ENCODE measurements at places on chromosomes 2 and 18.

GRCh38 chr18:49733321-49733720 lies 80.0 kb downstream of the ACAA2 start:
- DNase-seq, result no peak

DNA sequence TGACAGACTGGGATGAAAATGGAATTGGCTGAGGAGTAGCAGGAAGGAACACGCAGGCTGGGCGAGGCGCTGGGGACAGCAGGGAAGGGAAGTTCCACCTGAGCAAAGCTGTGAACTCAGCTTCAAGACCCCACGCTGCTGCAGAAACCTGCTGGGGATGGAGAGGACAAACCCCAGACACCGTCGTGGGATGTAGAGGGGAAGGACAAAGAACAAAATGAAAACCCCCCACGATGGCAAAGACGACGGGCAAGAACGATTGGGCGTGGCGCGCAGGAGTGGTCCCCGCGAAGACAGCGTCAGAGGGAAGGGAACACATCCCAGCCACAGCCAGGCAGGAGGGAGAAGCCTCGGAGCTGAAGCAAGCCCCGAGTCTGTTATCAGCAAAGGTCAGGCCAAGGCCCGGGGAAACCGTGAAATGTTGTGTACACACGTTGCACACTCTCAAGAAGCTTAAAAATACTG lies 222.9 kb downstream of the NDUFA10 start:
- no peak for DNase-seq

DNA sequence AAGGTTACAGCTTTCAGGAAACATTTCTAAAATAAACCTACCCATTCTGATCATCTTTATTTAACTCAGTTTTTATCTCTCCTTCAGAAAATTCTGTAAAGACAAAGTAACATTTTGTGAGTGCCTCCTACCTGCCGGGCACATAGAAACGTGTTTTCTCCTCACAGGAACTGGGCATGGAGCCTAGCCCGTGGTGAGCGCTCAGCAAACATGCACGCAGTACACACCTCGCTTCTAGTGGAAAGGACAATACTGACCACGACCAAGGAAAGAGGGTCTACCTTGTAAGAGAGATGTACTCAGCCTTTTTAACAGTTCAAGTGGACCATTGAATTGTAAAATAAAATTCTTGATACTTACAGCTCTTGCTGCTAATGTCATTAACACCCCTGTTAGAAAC lies 24.8 kb upstream of the KIDINS220 start:
- DNase-seq, result no peak

DNA sequence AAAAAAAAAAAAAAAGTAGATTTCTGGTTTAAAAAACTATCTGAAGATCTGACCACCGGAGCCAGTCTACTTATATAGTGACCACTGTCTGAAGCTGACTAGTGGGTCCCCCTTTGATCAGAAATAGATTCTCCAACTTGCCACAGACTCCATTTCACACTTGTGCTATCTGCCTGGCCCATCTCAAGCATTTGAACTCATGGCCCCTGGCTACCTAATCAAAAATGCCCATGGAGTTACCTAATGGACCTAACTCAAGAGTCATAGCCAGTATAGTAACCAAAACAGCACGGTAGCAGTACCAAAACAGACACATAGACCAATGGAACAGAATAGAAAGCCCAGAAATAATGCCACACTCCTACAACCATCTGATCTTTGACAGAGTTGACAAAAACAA lies 17.0 kb upstream of the ATL2 start:
- DNase-seq, result no peak

- no peak for DNase-seq
Measured at GRCh38 chr2:68861330-68861729, 9.9 kb downstream of the BMP10 start.

- no peak for DNase-seq
Measured at GRCh38 chr2:23448906-23449305, 63.9 kb downstream of the KLHL29 start.

DNA sequence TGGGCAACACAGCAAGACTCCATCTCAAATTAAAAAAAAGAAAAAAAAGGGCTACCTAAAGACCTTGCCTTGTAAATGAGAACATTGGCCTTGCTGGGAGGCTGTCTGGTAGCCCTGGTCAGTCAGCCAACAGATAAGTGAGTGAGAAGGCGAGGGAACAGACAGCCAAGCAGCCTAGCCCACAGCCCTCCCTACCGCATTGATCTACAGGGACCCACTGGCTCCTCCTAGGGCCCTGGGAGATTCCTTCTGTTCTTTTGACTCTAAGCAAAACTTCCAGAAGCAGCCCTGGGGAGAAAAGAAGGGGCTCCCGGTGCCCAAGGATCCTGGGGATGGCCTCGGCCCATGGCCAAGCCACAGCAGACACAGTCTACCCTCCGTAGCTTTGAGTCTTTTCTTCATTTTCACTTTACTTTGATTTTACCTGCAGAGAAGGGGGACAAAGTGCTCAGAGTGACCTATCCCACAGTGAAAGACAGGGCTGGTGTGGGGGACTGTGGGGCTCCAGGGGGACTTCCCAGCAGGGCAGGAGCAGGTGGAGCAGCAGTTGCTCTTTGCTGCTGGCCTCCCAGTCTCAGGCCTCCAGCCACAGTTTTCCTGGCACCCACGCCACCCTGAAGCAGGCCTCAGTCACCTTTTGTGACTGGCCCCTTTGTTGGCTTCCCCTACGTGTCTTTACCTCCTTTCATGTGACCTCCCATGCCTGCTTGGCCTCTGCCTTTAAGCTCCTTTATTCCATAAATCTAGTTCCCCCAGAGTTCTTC lies 5.1 kb downstream of the CEP68 start:
- DNase-seq, result no peak

GRCh38 chr2:55073000-55073983 lies 23.0 kb upstream of the RTN4 start:
- no peak for DNase-seq

GRCh38 chr2:219254590-219255201 lies 978 bp upstream of the TUBA4A start:
- no peak for DNase-seq

- no peak for DNase-seq
Measured at GRCh38 chr2:172081221-172082022, 3.9 kb upstream of the DLX1 start.

DNA sequence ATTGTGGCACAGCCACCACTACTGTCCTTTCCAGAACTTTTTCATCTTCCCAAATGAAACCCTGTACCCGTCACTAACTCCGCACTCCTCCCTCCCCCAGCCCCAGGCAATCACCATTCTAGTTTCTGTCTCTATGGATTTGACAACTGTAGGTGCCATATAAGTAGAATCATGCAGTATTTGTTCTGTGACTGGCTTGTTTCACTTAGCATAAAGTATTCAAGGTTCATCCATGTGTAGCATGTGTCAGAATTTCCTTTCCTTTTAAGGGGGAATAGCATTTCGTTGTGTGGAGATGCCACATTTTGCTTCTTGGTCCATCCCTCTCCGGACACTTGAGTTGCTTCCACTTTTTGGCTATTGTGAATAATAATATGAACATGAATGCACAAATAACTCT lies 842 bp upstream of the CKAP2L start:
- DNase-seq, result no peak

DNA sequence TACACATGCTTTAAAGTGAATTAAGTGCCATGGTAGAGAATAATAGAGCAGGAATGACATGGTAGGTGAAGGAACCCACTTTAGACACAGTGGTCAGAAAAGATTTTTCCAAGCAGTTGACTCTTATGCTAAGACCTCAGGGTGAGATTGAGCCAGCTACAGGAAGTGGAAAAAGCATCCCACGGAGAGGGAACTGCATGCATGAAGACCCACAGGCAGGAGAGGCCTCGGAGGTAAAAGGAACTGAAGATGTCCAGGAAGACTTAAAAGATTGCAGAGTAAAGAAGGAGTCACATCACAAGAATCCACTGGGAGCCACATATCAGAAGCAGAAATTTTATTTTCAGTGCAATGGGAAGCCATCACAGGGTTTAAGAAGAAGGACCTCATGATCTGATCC lies 499.2 kb upstream of the FAM98A start:
- DNase-seq, result no peak

GRCh38 chr2:169303579-169304305 lies 58.6 kb downstream of the LRP2 start:
- no peak for DNase-seq

DNA sequence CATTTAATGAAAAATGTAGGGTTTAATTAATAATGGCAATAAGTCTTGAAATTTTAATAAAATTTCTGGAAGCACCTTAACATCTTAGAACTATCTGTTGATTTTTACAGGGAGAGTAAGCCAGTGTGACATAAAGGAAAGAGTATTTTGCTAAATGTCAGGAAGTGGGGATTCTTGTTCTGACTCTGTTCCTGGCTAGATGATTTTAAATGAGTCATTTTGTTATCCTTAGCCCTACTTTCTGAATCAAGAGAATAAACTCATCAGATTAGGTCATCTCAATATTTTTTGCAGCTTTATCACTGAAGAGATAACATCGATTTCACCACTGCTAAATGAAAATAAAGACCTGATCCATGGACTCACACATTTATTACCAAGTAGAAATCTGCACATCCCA lies 377.5 kb upstream of the CYRIA start:
- no peak for DNase-seq

DNA sequence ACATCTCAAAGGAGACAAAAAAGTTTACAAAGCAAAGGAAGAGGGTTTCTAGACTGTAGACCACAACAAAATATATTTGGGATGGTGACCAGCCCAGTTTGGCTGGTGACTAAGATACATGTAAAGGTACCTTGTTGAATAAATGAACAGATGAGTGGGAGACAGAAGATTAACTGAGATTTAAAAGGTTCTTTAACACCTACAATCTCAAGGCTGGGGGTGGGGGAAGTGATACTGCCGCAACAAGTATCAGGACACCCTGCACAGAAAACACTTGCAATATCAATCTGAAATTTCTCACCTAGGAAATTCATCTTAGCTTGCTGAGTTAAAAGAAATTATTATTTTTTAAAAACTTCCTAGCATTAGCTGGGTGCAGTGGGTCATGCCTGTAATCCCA lies 8.3 kb downstream of the RNF149 start:
- DNase-seq, result no peak

DNA sequence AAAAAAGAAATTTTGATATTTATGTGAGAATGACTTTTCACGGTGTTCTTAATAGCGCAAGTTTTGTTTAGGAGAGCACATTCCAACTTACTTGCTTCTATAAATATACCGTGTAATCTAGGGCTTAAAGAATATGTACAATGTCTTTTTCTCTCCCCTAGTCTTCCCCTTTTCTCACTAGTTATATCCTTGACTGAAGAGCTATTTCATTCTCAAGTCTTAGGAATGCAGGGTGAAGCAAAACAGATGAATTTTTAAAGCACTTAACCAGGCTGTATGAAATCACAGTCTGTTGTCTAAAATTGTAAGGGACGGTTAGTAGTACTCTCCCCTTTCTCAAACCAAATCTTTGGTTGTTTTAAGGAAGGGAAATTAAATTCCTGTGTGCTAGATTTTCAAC lies 29.6 kb upstream of the SLC30A6 start:
- no peak for DNase-seq

GRCh38 chr2:120917886-120918285 lies 182.2 kb downstream of the GLI2 start:
- DNase-seq, result no peak

DNA sequence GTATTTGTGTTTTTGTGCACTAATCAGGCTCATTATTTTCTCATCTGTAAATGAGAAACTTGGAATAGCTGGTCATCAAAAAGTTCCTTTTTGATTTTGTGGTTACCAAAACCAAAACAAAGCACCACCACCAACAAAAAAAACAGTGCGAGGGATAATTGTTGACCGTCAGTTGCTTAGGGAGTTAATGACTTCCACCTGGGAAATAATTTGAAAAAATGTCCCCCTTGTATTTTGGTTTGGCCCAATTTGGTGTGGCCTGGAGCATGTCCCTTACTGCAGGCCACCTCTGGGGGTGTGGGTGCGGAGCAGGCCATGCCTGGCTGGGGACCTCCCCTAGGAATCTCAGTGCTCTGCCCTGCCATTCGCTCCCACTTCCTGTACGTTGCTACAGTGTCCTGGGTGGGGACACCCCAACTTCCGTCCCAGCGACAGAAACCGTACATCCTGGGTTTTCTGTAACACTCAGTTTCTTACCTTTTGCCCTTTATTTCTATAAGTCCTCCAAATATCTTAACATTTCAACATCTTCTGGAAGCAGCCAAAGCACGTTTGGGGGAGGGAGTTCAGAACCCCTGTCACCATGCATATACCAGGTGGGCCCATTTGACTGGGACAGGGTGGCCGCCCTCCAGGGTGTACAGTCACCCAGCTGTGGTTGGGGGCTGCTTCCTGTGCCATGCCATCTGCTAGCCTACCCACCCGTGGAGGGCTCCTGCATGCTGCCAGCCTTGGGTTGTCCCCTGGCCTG lies 31.3 kb downstream of the NCK2 start:
- DNase-seq, result no peak

GRCh38 chr18:46624127-46624526 lies 32.9 kb downstream of the LOXHD1 start:
- no peak for DNase-seq

DNA sequence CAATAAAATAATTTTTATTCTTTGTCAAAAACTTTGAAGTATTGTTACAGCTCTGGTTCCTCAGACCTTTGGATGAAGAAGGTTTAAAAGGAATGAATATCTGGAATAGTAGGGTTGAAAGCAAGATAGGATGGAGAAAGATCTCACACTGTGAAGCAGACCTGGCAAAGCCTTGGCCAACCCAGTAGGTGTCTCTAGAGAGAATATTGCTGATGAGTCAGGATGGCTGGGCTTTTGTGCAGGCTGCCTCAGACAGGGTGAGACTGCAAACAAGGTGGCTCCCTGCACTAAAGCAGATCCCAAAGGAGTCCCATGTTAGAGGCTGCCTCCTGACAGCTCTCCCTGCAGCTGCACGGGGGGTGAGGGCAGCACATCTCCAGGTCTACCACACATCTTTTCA lies 226.0 kb upstream of the ITGA4 start:
- no peak for DNase-seq

- DNase-seq, result no peak
Measured at GRCh38 chr2:28828382-28828781, 17.7 kb downstream of the SPDYA start.

DNA sequence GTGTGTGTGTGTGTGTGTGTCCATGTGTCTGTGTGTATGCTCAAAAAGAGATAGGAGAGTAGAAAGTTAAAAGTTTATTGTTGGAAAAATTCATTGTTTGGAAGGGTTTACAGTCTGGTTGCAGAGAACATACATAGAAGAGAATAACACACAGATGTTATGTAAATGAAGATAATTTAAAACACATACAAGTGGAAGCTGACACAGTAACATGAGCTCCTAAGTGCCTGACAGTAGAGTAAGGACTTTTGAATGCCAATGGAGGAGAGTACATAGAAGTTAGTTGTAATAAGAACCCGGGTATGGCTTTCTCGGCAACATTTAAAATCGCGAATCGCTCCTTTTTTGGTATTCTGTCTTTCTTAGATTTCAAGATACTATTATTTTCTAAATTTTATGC lies 137.0 kb upstream of the FANCL start:
- DNase-seq, result no peak

- DNase-seq, result no peak
Measured at GRCh38 chr18:75252136-75252535, 41.5 kb downstream of the TSHZ1 start.
